SHP77 (cell line): ENCODE measurements at places on chromosomes 5 and 9.
A peak's percentile ranks its signal among the peaks of the same experiment; 100 is the strongest.

- DNase-seq, result no peak
These were observed 122.2 kb upstream of the ZNF608 start for GRCh38 chr5:124868676-124869075.

DNA sequence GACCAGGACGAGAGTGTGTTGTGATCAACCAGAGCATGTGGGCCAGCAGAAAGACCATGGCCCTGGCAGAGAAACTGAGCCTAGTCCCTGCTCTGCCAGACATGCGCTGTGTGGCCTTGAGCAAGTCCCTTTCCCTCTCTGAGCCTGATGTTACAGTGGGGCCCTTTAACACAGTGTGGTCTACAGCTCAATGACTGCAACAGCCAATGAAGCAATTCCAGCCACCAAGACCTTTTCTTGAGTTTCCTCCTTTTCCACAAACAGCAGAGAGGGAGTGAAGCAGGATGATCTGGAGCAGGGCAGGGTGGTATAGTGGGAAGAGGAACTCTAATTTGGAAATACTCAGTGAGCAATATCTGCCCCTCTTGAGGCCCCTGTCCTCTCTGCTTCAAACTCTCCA, 25.8 kb upstream of the ARSI start:
- no peak for DNase-seq

DNA sequence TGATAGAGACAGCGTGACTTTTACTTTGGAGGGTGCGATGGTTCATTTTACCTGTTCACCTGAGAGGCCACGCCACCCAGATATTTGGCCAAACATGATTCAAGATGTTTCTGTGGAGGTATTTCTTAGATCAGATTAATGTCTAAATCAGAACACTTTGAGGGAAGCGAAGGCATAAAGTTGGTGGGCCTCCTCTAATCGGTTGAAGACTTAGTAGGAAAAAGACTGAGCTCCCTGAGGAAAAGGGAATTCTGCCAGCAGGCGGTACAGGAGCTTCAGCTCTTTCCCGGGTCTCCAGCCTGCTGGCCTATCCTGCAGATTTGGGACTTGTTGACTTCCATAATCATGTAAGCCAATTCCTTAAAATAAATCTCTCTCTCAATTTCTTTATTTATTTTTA, 7.0 kb upstream of the LAMC3 start:
- DNase-seq, result no peak

DNA sequence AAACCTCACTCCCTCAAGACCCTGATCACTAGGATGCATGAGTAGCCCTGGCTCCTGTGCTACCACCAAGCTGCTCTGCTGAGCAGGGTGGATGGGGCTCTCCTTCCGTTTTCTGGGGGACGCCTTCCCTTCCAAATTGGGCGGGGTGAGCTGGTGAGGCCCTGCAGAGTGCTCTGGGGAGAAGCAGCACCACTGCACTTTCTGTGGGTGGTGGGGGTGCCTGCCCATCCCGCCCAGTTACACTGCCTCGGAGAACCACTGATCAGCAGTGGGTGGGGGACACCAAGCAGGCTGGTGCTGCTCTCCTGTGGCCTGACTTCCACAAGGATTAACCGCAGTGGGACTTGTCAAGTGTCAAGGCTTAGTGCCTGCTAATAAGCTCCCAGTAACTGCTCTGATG, 19.0 kb downstream of the GFPT2 start:
- no peak for DNase-seq

GRCh38 chr5:168317521-168318147, 26.2 kb downstream of the WWC1 start:
- DNase-seq, result peak; percentile 16

DNA sequence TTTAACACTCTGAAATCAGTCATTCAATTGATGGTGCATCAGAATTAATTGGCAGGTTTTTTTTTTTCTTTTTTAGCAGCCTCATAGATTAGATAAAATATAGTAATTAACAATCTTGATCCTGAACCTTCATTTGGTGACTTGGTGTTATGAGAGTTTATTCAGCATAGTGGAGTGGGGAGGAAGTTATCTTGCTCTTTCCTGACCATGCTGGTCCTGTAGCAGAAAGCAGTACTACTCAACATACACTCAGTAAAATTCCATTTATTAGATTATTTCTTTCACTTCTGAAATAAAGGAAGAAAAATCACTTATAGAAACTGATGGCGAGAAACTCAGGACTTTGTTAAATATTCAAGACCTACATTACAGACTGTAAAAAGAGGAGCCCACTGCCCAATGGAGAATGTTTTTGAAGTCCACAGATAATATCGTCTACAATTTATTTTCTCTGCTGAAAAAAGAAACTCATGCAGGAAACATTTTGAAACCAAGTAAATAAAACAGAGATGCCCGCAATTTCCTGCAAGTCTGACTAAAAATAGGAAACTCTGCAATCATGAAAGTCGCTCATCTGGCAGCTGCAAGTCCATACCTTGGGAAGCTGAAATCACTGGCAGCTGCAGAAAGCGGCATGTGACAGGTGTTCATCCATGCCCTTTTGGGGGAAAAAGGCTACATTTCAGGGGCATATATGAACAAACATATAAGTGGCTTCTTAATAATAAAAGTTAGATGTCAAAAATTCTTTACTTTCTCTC, 233.2 kb upstream of the RFX3 start:
- no peak for DNase-seq

- DNase-seq, result peak; percentile 41
These were observed 86.5 kb upstream of the ATP10B start for GRCh38 chr5:160938532-160938931.

- no peak for DNase-seq
These were observed 34.4 kb upstream of the SLC25A51 start for GRCh38 chr9:37938121-37938891.

DNA sequence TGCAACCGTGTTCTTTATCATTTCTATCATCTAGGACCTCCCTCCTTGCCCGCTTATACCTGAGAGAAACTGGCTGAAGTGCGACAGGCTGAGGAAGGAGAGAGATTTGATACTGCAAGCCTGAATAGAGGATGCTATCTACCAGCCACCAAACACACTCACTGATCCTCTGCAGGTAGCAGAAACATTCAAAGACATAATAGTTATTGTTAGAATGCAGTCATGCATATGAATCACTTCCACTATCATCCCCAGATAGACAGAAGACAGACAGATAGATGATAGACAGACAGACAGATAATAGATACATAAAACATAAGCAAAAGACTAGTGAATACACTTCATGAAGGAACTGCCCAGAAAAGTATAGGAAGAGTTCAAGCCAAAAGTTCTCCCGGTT, 32.9 kb downstream of the FAM81B start:
- no peak for DNase-seq

GRCh38 chr5:11596185-11596584, 308.1 kb downstream of the CTNND2 start:
- DNase-seq, result no peak
